ENCODE measurements at places on chromosomes 4 and X. TPM values are rescaled to one million over a fixed set of nuclear protein-coding genes. Genes with fewer than 3 reads are reported as not detected.
A peak's percentile ranks its signal among the peaks of the same experiment; 100 is the strongest.

DNA sequence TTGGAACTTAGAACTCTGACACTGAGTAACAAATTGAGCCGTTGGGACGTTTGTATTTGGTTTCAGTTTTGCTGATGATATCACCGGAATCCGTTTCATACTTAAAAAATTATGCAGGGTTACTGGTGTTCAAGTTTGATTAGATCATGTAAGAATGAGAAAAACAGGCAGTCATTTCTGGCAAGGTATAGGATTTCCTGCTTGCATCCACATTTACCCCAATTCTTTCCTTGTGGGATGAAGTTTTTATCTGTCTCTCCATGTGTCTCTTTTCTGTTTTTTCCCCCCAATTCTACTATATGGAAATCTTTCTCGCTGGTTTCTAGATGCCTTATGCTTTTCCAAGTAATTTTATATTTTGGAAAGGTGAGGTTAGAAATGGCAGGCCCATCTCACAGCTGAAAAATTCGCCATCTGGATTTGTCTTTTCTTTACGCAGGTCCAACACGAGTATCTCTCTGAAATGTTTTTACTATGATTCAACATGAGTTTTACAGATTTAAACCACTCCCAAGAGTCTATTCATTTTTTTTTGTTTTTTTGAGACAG, 197.9 kb downstream of the SHOX start:
- H3K4me3 ChIP-seq, result no peak overlapping the region
- H3K27ac ChIP-seq, result no peak overlapping the region
- no peak for DNase-seq
- peaks cover 5% of the 10 kb centered on the region for H3K27me3 ChIP-seq
- no peaks in the 10 kb centered on the region for H3K4me1 ChIP-seq
- no peaks in the 10 kb centered on the region for H3K36me3 ChIP-seq

DNA sequence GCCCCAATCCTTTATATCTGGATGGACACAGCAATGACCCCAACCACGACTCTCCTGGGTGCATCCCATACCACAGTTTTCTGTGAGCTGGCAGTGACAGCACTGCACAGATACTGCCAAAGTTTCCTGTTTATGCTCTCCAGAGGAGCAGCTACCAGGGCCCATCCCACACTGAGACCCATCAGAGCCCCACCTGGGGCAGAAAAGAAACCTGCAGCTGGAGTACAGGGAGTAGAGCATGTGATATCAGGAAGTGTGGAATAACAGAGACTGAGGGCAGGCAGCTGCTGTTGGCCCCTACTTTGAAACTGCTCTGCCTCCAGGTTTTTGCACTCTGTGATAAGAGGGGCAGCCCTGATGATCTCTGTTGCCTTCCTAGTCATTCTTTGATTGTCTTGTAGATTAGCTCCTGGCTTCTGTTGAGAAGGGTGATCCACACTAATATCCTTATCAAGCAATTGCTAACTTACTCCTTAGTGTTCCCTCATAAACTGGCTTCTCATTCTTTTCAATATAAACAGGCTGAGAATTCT, 526.3 kb upstream of the TECRL start:
- no peak for DNase-seq
- H3K4me3 ChIP-seq, result no peak overlapping the region
- H3K27me3 ChIP-seq, result no peaks in the 10 kb centered on the region
- no peaks in the 10 kb centered on the region for H3K36me3 ChIP-seq
- no peaks in the 10 kb centered on the region for H3K4me1 ChIP-seq
- H3K27ac ChIP-seq, result no peak overlapping the region

IL21 gene
- polyA plus RNA-seq, result not detected

SNCA gene
- 4.6 TPM for polyA plus RNA-seq

GRCh38 chr4:89113415-89113814, 2.1 kb downstream of the TIGD2 start:
- H3K4me3 ChIP-seq, result no peak overlapping the region
- no peak overlapping the region for H3K27ac ChIP-seq
- H3K4me1 ChIP-seq, result peaks cover 23% of the 10 kb centered on the region
- no peak for DNase-seq
- no peaks in the 10 kb centered on the region for H3K36me3 ChIP-seq

GRCh38 chrX:124378643-124379042, 32.3 kb downstream of the SH2D1A start:
- no peaks in the 10 kb centered on the region for H3K36me3 ChIP-seq
- DNase-seq, result no peak
- H3K27me3 ChIP-seq, result peaks cover 2% of the 10 kb centered on the region
- H3K4me1 ChIP-seq, result peaks cover 35% of the 10 kb centered on the region
- H3K4me3 ChIP-seq, result no peak overlapping the region
- H3K27ac ChIP-seq, result peak overlapping the region; percentile 39

GRCh38 chr4:172751550-172751949, 417.1 kb upstream of the GALNT7 start:
- no peak overlapping the region for H3K4me3 ChIP-seq
- H3K36me3 ChIP-seq, result no peaks in the 10 kb centered on the region
- H3K27ac ChIP-seq, result no peak overlapping the region
- DNase-seq, result no peak
- no peaks in the 10 kb centered on the region for H3K4me1 ChIP-seq

DNA sequence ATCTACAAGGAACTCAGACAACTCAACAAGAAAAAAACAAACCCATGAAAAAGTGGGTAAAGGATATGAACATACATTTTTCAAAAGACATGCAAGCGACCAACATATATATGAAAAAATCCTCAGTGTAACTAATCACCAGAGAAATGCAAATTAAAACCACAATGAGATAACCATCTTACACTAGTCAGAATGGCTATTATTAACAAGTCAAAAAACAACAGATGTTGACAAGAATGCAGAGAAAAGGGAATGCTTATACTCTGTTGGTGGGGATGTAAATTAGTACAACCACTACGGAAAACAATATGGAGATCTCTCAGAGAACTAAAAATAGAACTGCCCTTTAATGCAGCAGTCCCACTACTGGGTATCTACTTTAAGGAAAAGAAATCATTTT, 12.1 kb downstream of the NIPAL1 start:
- H3K36me3 ChIP-seq, result no peaks in the 10 kb centered on the region
- no peak overlapping the region for H3K4me3 ChIP-seq
- H3K27ac ChIP-seq, result no peak overlapping the region
- no peak for DNase-seq
- H3K27me3 ChIP-seq, result peaks cover 3% of the 10 kb centered on the region

UGT2A3 gene
- polyA plus RNA-seq, result not detected

GPRIN3 gene
- polyA plus RNA-seq, result 7.3 TPM

OCIAD2 gene
- polyA plus RNA-seq, result 91.3 TPM

- no peak for DNase-seq
- H3K4me3 ChIP-seq, result no peak overlapping the region
- H3K27me3 ChIP-seq, result peaks cover 1% of the 10 kb centered on the region
- H3K27ac ChIP-seq, result no peak overlapping the region
- no peaks in the 10 kb centered on the region for H3K36me3 ChIP-seq
Observed at GRCh38 chrX:72621163-72621562, 48.5 kb upstream of the HDAC8 start.

DNA sequence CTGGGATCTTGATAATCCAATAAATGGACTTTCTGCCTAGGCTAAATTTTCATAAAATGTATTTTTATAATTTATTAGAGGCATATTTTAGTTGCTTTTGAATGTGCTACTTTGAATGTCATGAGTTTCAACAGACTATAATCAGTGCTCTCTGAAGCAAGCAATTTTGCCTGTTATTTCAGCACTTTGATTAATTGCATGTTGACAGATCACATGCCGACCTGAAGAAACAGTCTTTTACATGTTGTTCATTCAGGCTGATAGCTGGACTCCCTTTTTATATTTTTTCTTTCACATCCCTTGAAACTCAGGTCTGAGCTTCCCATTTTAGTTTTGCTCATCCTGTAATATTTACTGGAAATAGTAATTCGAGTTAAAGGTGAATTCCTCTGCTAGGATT, 341.0 kb downstream of the NAP1L3 start:
- H3K27ac ChIP-seq, result no peak overlapping the region
- no peak for DNase-seq
- no peaks in the 10 kb centered on the region for H3K36me3 ChIP-seq
- H3K27me3 ChIP-seq, result peaks cover 2% of the 10 kb centered on the region
- H3K4me1 ChIP-seq, result no peaks in the 10 kb centered on the region

FDCSP gene
- not detected for polyA plus RNA-seq

CSN1S1 gene
- polyA plus RNA-seq, result not detected

KLHL13 gene
- polyA plus RNA-seq, result 1.3 TPM

ASB5 gene
- polyA plus RNA-seq, result not detected

DNA sequence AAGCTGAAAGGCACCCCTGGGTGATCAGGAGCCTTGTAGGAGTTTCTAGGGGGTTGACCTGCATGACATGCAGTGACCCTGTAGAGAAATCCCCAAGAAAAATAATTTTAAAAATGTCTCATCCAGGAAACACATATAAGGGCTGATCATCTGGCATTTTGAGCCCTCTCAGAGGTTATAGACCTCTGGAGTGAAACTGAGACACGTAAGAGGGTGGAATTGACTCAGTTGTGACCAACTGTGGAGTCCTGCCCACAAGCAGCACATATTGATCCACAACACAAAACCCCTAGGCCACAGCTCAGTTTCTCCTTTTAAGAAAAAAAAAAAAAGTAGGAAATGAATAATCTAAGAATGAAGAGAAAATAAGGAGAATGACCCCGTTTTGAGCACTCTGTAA, 32.5 kb upstream of the MTMR8 start:
- H3K27me3 ChIP-seq, result peaks cover 4% of the 10 kb centered on the region
- no peaks in the 10 kb centered on the region for H3K4me1 ChIP-seq
- no peak for DNase-seq
- no peaks in the 10 kb centered on the region for H3K36me3 ChIP-seq

DNA sequence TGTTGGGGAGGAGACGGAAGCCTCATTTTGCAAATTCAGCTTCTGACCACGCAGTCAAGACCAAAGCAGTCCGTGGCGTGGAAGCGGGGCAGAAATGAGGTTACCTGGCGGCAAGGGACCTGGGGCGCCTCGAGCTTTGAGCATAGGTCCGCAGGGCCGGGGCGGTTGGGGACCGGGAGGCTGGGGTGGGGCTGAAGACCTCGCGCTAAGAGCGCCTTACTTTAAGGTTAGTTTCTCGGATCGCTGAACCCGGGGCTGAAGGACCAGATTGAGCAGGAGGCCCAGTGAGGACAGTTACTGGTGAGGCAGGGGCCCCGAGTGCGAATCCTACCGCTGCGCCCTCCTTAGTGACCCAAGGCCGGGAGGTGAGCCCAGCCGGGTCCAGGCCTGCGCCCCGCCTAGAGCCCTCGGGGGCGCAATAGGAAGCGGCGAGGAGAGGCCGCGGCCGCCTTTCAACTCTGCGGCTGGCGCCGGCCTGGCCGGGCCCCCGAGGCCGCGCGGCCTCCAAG, 7.5 kb downstream of the MSX1 start:
- no peak overlapping the region for H3K27ac ChIP-seq
- no peak for DNase-seq
- peaks cover 41% of the 10 kb centered on the region for H3K27me3 ChIP-seq
- H3K36me3 ChIP-seq, result no peaks in the 10 kb centered on the region
- H3K4me1 ChIP-seq, result peaks cover 12% of the 10 kb centered on the region
- peak overlapping the region; percentile 65 for H3K4me3 ChIP-seq

GRCh38 chrX:141975839-141976238, 72.1 kb downstream of the MAGEC1 start:
- no peaks in the 10 kb centered on the region for H3K36me3 ChIP-seq
- no peaks in the 10 kb centered on the region for H3K4me1 ChIP-seq
- DNase-seq, result no peak
- no peak overlapping the region for H3K27ac ChIP-seq
- no peak overlapping the region for H3K4me3 ChIP-seq
- H3K27me3 ChIP-seq, result peaks cover 1% of the 10 kb centered on the region

NEUROG2 gene
- not detected for polyA plus RNA-seq

FGB gene
- polyA plus RNA-seq, result not detected

Measured in immature natural killer cell (primary cell).